Fibroblast of skin of scalp (primary cell): ENCODE measurements at places on chromosomes 3 and 15.

- no peak for DNase-seq
Observed at GRCh38 chr15:56036546-56037067, 43.2 kb upstream of the NEDD4 start.

- DNase-seq, result no peak
Observed at GRCh38 chr15:46126581-46126980, 491.8 kb downstream of the SQOR start.

- DNase-seq, result no peak
Observed at GRCh38 chr3:157529751-157530150, 26.5 kb upstream of the VEPH1 start.

- peak; percentile 15 for DNase-seq
Observed at GRCh38 chr15:47754312-47754711, 37.0 kb downstream of the SEMA6D start.

DNA sequence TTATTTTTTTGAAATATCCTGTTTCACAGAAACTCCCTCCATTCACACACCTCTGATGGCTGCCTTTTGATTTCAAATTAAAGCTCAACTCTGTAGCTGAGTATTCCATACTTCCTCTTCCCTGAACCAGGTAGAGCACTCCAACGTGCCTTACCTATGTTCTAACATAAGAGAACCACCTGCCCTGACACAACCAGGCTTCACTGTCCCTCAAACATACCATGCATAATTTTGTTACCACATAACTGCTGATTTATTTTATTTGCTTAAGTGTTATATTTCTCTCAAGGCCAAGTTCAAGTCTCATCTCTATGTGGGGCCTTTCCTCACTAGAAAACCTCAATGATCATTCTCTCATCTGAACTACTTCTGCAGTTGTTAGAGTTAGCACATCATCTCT lies 209.7 kb downstream of the P3H2 start:
- no peak for DNase-seq
